ENCODE measurements at places on chromosomes 6 and 20.

DNA sequence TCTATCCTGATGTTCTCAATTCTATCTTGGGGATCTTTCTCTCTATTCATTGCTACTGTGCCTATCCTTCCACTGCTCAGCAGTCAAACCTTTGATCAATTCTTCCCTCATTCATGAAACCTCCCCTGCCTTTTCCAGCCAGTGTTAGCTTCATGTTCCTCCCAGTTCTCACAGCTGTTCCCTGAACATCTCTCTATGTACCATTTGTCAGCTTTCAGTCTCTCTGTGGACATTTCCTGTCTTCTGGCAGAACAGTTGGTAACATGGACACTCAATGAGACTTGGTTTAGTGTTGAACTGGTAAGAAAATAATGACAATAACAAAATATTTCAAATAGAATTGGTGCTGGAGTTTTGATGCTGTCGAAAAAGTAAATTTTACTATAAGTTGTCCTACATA is 26.2 kb downstream of the SPTLC3 start:
- no peak for DNase-seq

DNA sequence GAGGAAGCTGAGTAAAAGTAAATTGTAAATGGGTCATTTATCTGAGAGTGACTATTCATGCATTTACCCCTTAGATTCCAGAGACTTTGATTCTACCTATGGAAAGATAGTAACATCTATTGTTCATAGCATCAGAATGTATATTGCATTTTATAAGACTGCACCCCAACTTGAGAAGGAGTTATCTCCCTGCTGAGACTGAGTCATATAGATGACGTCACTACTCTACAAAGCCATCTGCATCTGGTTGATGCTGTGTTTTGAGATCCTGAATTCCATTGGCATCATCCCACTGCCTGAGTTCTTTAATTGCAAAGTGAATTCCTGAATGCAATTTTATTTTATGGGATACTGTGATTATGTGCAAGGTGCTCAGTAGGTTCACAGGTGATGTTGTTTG is 444.0 kb upstream of the SLC35B3 start:
- DNase-seq = no peak

- no peak for DNase-seq
Measured at GRCh38 chr6:109998159-109998785, 20.2 kb downstream of the GPR6 start.

GRCh38 chr6:10531942-10532341 is 10.8 kb downstream of the GCNT2 start:
- no peak for DNase-seq
